ENCODE measurements at places on chromosomes 7 and 10. TPM values are rescaled to one million over a fixed set of nuclear protein-coding genes. Genes with fewer than 3 reads are reported as not detected.
A peak's percentile ranks its signal among the peaks of the same experiment; 100 is the strongest.

DNA sequence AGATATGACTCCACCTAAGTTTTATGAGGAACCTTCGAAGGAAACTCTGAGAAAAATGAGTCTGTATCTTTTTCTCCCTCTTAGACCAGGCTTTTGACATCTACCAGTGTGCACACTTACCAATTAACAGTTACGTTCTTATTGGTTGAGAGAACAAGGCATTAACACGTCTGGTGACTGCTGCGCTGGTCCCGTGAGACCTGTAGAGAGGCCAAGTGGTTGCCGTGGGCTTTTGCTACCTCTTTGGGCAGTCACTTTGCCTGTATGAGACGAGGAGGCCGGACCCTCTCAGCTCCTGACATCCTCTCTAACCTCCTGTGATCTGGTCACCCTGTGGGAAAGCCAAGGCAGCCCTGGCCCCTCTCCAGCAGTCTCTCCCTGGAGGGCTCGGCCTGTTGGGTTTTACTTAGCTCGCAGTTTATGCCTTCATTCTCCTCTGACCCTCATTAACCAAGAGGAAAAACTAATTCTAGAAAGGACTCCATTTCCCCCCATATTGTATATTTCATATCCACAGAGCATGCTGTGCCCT is 513.9 kb upstream of the GALNT17 start:
- no peak for DNase-seq

DNA sequence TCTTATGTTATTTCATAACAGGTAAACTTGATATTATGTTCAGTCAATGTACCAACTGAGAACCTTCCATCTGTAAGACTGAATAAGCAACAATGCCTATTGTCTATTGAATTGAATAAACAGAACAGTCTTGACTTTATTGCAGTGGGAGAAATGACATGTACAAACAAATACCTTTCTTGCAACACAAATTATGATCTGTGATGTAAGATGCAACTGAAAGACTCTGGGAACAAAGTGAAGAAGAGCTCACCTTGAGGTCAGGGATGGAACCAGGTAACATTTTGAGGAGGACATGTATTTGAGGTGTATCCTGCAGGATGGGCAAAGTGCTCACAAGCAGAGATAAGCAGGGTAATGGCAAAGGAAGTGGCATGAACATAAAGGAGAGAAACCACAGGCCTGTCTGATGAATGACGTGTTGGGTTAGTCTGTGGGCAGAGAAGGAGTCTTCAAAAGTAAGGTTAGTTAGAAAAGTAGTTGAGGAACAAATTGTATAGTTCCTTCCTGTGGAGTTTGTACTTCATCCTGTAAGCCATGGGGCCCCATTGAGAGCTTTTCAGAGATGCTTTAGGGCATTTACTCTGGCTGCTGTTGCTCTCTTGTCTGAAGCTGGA is 9.5 kb downstream of the PNLIPRP3 start:
- DNase-seq, result peak; percentile 10

- no peak for DNase-seq
Observed at GRCh38 chr7:69620063-69620462, 21.8 kb downstream of the AUTS2 start.

- DNase-seq, result no peak
Observed at GRCh38 chr7:77439572-77439971, 23.4 kb upstream of the GSAP start.

- DNase-seq, result no peak
Observed at GRCh38 chr7:32316839-32317238, 173.3 kb downstream of the LSM5 start.

- DNase-seq, result peak; percentile 72
Observed at GRCh38 chr10:23362879-23363792, 18.5 kb upstream of the C10orf67 start.

DNA sequence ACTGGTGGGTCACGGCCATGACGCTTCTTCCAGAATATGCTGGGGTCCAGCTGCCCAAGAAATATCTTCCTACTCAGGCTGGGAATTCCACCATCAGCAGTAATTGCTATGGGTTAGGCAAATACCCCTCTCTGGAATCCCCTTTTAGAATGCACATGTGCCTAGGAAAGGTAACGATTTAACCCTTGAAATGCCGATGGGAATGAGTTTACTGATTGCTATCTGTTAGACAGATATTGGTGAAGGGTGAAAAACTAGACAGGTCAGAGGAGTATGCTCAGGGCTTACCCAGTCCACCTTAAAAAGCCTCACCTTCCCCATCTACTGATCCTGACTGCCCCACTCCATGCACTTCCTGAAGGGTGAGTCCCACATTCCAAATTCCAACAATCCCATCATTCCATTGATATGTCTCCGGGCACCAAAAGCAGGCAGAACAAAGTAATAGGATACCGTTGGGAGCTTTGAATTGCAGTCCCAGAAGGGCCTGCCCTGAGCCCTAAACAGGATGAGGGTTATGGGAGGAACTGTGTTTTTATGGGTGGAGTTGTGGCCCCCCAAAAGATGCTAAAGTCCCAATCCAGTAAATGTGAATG is 59.3 kb downstream of the DLG5 start:
- no peak for DNase-seq

GRCh38 chr10:47101196-47101595 is 190.0 kb downstream of the PTPN20 start:
- no peak for DNase-seq

Gene PTF1A
- not detected for total RNA-seq

Gene INMT
- not detected for total RNA-seq

Gene ACHE
- total RNA-seq, result 0.25 TPM

Gene SPDYE1
- not detected for total RNA-seq
